ENCODE measurements at places on chromosomes 3 and 15.

- no peak for DNase-seq
Observed at GRCh38 chr15:98035577-98036010, 75.1 kb downstream of the ARRDC4 start.

DNA sequence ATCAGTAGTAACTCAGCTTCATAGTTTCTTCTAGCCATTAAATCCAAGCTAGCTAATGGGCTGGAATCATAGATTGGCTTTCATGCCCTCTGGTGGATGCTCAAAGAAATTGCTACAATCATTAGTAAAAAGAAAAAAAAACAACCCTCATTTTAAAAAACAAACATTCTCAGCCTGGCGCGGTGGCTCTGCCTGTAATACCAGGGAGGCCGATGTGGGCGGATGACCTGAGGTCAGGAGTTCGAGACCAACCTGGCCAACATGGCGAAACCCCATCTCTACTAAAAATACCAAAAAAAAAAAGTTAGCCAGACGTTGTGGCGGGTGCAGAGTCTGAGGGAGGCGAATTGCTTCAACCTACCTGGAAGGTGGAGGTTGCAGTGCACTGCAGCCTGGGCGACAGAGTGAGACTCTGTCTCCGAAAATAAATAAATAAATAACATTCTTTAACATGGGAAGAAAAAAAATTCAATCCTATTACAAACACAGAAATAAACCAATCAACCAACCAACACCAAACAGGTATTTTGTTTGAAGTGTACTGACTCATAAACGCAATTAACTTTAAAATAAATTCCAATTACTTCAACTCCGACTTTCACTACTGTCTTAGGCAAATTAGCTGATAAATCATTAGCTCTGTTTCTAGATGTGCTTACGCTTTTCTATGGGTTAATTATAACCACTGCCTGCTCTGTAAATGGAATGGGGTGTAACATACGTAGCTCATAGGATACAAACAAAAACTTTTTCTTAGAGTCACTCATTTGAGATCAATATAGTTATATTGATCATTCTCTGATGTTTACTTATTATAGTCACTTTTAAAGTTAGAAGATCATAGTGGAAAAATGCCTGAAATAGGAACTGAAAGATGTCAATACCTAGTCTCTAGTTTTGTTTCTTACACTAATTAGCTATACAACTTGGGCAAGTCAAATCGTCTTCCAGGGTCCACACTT, 24.9 kb downstream of the TMEM207 start:
- peak; percentile 15 for DNase-seq

DNA sequence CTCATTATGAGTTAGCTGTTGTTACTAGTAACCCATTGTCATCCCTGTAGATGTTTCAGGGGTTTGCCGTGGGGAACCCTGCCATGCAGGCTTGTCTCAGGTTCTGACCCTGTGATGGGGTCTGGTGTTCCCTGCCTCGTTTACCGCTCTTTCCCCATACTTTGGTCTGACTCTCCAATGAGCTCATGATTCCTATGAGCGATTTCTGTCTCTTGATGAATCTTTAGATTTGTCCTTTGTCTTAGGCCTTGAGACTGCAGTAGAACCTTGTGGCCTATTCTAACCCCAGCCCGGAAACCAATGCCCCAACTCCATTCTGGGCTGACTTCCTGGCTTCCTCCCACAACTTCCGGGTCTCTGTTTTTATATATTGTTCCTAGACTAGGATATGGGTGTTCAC, 11.3 kb upstream of the IQGAP1 start:
- DNase-seq, result no peak

GRCh38 chr3:45218578-45219390, 7.3 kb downstream of the TMEM158 start:
- no peak for DNase-seq

GRCh38 chr3:45642731-45643152, 46.5 kb upstream of the SACM1L start:
- DNase-seq, result no peak

DNA sequence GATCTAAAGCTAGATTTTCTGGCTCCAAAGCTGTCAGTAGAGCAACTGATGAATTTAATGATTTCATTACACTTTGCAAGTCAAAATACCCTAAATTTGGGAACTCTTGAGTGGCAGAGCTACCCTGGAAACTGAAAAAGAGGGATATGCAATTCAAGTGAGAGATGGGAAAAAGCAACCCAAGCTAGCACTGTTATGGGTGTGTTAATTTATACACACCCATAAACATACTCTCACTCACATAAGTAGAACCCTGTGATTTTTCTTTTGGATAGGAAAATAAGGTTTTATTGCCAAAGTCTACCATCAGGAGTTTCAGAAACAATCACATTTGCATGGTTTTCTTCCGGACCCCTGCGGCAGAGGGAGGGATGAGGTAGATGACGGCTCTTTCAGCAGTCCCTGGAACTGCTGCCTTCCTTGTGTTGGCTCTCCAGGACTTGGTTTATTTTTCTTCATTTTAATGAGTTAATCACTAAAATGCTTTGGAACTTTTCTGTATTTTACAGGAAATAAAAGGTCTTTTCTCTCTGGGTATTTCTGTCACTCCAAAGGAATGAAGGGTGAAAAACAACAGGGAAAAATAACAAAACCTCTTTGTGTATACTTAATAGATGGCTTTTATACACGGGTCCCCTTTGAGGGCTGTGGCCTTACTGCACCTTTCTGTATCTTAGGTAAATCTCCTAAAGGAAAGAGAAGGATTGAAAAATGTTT, 63.8 kb downstream of the TTC23 start:
- no peak for DNase-seq

GRCh38 chr3:56005196-56005805, 463.0 kb downstream of the ERC2 start:
- no peak for DNase-seq

DNA sequence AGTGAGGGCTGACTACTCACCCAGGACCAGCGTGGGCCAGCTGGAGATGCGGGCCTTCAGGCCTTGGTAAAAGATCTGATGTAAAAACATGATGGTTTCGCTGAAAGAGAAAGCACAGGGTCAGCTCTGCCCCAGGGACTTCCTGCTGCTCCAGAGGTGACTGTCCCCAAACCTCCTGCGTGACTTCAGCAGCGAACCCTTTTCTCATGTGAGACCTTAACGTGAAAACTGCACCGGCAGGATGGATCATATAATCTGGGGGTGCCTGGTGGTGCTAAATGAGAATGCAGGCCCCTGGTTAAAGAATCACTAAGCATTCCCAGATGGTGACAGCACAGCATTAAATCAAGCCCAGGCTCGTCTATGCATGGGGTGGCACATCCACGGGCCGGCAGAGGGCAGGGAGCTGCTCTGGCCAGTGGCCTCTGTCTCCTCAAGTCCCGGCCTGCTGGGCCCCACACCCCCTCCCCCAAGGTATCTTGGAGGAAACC, 55.4 kb downstream of the RASGRF1 start:
- DNase-seq, result no peak

- no peak for DNase-seq
Observed at GRCh38 chr3:181906338-181906737, 194.6 kb downstream of the SOX2 start.

GRCh38 chr3:32432711-32433530, 41.3 kb downstream of the CMTM7 start:
- DNase-seq, result no peak

DNA sequence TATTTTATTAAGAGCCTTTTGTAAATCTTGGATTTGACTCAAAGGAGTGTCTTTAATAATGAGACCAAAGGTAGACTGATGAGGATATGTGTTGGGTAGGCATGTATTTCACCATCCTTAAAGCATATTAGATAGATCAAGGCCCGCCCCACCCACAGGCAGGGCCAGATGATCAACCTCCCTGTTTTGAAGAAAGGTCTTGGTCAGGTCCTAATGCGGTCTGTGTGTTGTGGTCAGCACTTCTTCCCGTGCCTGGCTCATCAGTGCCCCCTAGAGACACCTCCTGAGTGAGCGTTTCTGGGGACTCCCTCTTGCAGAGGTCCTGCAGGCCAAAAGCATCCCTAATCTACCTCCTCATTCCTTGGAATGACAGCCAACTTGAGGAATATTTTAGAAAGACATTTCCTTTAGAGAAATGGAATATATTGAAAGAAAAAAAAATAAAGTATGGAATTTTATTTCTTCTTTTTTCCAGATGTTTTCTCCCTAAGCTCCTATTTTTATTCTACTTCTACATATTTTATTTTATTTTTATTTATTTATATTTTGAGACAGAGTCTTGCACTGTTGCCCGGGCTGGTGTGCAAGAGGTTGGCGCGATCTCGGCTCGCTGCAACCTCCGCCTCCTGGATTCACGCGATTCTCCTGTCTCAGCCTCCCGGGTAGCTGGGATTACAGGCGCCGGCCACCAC, 6.0 kb downstream of the TM4SF4 start:
- DNase-seq, result peak; percentile 61

DNA sequence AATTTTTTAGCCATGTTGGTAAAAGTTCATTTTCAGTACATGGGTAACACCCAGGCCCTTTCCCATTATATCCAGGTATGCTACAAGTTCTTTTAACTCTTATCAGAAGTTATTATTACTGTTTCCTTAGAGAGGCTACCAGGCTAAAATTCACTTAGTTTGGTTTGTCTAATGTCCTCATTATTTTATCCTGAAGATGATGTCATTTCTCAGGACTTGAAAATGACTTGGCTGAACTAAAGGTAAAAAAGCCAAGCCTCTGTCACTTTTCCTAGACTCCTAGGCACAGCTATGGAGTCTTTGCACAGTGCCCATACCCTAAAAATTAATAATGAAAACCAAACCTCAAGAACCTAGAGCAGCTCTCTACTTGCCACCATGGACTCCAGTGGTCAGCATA, 4.1 kb downstream of the ELL3 start:
- DNase-seq, result no peak

DNA sequence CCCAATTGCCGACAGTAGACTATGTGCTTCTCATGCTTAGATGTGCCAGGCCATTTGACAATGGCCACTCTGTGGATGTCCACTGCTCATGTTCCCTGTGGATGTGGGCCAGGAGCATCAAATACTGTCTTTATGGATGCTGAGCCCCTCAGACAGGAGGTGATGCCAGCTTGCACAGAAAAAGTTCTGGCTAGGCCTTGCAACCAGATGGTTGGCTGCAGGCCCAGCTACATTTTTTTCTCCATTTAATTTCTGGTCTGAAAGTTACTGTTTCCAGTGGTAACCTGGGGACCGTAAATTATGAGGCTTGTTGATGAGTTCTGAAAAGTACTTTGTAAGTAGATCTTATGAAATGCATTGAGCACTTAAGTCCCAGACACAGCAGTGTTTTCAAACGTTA, 228.5 kb downstream of the CHL1 start:
- no peak for DNase-seq

DNA sequence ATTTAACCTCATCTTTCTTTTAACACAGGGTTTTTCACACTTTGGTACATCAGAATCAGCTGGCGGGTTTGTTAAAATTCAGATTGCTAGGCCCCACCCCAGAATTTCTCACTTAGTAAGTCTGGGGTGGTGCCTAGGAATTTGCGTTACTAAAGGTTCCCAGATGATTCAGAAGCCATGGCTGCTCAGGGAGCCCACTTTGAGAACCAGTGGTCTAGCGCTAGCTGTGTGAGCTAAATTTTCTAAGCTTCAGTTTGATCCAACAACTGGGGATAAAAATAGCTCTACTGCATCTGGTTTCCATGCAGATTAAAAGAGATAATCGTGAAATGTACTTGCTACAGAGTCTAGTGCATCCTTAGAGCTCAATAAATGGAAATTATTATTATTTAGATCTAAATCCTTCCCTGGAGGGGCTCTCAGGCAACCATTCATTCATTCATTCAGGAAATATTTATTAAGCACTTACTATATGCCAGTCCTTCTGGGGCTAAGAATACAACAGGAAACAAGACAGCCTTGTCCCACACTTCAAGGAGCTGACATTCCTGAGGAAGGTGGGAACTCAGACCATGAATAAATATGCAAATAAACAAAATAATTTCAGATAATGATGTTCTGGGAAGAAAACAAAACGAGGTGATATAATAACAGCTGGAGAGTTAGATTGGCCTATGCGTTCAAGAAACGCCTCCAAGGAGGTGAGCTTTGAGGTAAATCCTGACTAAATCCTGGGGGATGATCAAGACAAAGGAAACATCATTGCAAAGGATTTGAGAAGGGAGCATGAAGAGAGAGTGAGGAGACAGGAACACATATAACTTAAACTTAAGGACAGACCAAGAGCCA, 3.9 kb upstream of the CIDEC start:
- DNase-seq, result no peak
